HuH-7 (cell line): ENCODE measurements at places on chromosomes 13 and 19.

- no peak for DNase-seq
Measured at GRCh38 chr19:20165971-20166592, 932 bp upstream of the ZNF486 start.

GRCh38 chr13:30585748-30586262, 31.9 kb upstream of the USPL1 start:
- no peak for DNase-seq

- peak; percentile 54 for DNase-seq
Measured at GRCh38 chr19:34365463-34366401, 736 bp downstream of the GPI start.

- no peak for DNase-seq
Measured at GRCh38 chr13:63481334-63481733, 2065.7 kb upstream of the PCDH20 start.

GRCh38 chr19:23774106-23774505, 15.4 kb upstream of the ZNF681 start:
- DNase-seq = no peak

DNA sequence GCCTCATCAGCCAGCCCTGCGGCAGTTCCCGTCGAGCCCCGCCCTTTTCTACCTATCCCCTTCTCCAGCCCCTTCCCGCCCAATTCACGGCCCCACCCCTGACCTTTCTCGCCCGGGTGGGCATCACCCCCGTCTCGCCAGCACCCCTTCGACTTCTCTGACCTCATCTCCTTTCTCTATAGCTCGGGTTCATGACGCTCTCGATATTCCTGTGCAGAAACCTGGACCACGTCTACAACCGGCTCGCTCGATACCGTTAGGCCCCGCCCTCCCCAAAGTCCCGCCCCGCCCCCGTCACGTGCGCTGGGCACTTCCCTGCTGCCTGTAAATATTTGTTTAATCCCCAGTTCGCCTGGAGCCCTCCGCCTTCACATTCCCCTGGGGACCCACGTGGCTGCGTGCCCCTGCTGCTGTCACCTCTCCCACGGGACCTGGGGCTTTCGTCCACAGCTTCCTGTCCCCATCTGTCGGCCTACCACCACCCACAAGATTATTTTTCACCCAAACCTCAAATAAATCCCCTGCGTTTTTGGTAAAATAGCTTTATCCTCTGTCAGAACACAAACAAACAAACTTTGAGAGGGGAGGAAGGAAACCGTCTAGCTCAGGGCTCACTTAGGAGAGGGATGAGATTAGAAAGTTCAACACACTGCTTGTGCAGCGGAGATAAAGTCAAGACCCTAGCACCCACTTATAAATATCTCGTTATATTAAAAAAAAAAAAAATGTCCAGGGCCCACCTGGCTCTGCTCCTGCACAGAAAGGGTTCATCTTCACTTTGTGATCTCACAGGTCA, 5.1 kb downstream of the CD37 start:
- peak; percentile 86 for DNase-seq

GRCh38 chr13:30027569-30028455, 177.4 kb upstream of the UBL3 start:
- no peak for DNase-seq

- no peak for DNase-seq
Measured at GRCh38 chr19:55930996-55931515, 1.1 kb downstream of the NLRP13 start.

- peak; percentile 70 for DNase-seq
Measured at GRCh38 chr19:33064458-33064791, 263 bp downstream of the RHPN2 start.

GRCh38 chr13:43693639-43694038, 93.1 kb downstream of the ENOX1 start:
- DNase-seq = no peak

GRCh38 chr13:51920786-51921185, 59.0 kb downstream of the CCDC70 start:
- no peak for DNase-seq

- DNase-seq = no peak
Measured at GRCh38 chr13:76538004-76538403, 348.2 kb downstream of the KCTD12 start.

GRCh38 chr19:34317311-34317927, 47.6 kb upstream of the GPI start:
- no peak for DNase-seq
